Right ventricle myocardium inferior (tissue), 1 donor: ENCODE measurements at places on chromosomes 12 and 14.
A peak's percentile ranks its signal among the peaks of the same experiment; 100 is the strongest.

- DNase-seq = no peak
Measured at GRCh38 chr12:114265036-114265435, 140.9 kb downstream of the TBX5 start.

- DNase-seq = no peak
Measured at GRCh38 chr12:73726881-73727280, 810.8 kb upstream of the ATXN7L3B start.

DNA sequence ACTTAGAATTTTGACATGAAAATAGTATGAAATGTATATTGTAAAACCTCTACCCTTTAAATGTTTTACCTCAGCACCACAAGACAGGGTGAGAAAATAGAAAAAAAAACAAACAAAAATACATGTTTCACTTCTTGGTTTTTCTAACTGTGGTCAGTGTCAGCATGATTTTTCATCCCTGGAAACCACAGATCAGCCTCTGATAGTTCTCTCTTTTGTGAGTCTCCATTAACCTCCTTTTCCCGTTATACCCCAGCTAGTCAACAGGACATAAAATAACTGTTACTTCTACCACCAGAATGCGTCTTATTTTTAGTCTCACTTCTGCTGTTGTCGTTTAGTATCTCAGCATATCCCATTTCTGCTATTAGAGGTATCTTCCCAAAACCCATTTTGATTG, 48.3 kb upstream of the KCNMB4 start:
- DNase-seq = no peak

DNA sequence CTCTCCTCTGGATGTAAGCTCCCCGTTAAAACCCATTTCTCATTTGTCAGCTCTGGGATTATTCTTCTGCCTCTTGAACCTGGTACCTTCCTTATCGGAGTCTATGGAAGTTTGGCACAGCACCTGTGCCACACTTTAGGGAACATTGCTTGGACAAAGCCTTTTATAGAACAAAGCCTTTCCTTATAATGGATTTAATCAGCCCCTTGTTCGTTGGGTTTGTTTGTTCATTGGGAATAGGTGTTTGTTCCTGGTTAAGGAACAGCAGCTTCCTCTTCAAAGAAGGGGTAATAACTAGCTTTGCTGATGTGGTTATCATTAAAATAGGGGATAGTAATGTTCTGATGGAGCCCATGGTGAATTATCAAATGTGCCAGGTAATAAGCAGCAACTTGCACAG, 70.4 kb downstream of the NRXN3 start:
- DNase-seq = no peak

DNA sequence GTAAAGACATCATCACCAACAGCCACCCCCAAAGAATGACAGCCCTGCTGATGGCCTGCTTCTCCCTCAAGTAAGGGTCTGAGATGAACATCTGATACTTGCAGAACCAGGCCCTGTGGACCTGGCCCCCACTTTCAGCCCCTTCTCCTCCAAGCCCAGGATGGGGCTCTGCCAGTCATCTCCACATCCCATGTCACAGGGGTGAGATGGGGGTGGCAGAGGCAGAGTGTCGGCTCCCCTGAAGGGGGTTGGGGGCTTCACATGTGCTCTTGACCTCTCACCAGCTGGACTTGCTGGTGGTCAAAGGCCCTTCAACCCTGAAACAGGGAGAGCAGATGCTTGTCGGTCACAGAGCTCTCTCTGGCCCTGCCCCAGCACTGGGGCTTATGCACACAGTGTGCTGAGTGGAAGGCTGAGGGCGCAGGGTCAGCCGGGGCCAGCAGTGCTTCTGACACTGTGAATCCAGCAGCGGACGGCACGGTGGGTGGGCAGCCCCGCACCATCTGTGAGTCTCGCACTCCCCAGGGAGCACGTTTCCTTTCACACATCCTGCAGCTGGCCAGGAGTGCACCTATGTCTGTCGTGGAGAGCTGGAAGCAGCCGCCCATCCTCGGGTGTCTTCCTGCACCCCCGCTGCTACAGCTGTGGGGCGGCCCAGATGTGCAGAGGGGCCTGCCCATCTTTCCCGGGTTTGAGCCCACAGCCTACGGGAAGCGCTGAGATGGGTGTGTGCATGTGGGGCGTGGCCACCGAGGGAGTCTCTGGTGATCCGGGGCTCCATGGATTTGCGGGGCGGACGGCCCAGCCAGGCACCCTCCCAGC, 94.3 kb downstream of the ADGRD1 start:
- no peak for DNase-seq

- peak; percentile 78 for DNase-seq
Measured at GRCh38 chr12:113184098-113184899, 979 bp downstream of the DDX54 start.

DNA sequence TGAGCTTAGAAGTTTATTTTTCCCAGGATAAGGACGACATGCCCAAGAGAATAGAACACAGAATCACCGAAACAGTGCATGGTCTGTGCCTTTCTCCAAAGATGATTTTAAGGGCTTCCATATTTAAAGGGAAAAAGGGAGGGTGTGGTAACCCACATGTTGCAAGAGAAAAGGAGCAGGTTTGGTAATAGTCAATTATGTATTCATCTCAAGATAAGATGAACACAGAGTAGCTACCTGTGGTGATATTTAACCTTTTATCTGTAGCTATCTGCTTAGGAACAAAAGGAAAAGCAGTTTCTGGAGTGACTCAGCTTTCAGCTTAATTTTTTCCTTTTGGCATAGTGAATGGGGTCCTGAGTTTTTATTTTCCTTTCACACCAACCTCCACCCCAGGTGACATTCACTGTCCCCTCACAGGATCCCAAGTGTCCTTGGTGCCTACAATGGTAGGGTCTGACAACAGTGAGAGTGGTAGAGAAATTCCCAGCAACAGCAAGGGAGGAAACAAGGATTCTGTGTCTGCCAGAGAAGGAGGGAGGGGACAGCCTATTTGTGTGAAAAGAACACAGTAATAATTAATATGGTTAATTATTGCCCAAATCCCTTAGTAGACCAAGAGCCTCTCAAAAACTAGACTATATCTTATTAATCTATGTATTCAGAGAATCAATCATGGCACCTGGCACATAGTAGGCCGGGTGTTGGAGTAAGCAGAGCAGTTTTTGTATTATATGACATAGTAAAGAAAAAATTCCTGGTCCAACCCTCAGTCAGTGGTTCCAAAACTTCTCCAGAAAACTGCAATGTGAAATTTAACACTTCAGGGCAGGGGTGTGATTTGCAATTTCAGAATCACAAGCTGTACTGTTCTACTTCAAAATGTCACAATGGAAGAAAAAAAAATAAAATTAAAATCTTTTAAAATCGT, 154.5 kb downstream of the PHLDA1 start:
- no peak for DNase-seq

- peak; percentile 63 for DNase-seq
Measured at GRCh38 chr12:89919241-89919906, 210.7 kb upstream of the ATP2B1 start.

DNA sequence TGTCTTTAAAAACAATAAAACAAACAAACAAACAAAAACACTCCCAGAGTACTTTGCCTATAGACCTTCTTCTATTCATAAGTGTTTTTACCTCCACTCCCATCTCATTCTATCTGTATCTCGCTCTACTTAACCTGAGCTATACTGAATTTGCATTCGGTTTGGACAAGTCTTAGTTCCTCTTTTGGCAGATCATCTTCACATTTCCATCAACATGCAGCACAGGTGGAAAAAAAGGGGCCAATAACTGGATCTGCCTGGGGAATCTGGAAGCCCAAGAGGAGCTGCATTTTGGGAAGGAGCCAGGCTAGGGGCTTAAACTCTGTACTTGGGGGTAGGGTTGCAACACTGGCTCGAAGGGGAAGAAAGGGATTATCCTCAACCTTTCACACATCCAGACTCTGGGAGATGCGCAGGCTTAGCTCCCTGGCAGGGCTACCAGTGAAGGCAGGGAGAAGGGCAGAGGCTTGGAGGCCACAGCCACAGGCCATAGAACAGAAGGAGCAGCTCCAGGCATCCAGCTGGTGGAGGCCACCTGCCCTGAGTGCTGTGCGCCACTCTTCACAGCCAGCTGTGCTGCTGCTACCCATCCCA, 4.1 kb downstream of the NINJ2 start:
- no peak for DNase-seq

DNA sequence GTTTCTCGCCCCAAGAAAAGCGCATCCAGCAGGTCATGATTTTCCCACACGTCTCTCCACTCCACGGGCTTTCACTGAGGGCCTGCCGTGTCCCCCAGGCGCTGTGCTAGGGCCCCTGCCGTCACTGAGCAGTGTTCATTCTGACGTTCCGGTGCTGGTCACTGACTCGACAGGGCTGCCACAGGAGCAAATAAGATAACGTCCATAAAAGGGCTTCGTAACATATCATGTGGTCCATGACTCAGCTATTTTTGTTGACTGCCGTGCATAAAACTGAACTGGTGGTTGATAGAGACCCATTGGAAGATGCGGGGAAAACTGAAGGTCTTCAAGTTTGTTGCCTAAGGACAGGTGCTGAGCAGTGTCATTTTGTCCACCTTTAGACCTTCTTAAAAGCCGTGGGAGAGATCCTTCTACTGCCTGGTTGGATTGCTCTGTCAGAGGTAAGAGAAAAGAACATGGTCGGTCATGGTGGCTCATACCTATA, 46.3 kb downstream of the ADGRD1 start:
- peak; percentile 25 for DNase-seq

- peak; percentile 52 for DNase-seq
Measured at GRCh38 chr12:132423251-132423819, 66.6 kb upstream of the FBRSL1 start.

DNA sequence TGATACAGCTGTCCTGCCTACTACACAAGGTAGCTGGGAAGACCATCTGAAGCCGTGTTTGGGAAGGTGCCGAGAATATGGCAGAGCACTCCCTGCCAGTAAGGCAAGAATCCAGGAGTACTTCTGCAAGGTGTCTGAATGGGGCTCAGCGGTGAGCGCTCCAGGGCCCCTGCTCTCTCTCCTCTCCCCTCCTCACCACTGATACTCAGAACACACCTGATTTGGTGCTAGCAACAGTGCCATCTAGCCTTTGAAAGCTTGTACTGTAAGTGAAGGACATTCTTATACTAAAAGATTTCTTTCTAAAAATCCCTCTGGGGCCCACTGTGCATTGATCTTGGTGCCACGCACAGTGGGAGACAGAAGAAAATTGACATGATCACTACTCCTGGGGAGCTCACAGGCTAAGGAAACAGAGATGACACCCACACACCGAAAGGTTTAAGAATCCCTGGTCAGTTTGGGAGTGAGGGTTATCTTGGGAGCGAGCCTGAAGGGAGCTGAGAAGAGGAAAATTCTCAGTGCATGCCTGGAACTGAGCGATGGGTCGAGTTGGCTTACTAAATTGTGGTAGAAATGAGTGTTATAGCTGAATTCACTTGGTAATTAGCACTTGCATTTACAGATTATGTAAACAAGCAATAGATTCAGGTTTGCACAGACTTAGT, 216.9 kb downstream of the NTF3 start:
- DNase-seq = no peak

GRCh38 chr12:89470741-89471509, 53.7 kb downstream of the GALNT4 start:
- no peak for DNase-seq

- no peak for DNase-seq
Measured at GRCh38 chr12:47360771-47361388, 281.1 kb upstream of the AMIGO2 start.

GRCh38 chr14:74735125-74735524, 22.2 kb downstream of the FCF1 start:
- DNase-seq = no peak

DNA sequence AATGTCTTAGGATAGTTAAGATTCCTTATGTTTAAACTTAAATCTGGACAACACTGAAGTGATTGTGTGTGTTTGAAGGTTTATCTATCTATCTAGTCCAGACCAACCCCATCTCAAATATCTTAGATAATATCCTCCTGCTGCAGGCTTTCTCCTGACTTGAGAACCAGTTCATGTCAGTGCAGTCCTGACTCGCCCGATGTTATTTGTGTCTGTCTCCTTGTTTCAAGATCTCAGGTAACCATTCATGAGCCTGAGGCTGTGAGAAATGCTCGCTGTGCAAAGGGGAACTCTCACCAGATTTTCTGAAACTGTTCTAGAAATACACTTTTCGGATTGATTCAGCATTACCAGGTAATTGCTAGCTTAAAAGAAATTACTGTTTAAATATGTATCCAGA, 356.2 kb downstream of the SNAPC1 start:
- no peak for DNase-seq

DNA sequence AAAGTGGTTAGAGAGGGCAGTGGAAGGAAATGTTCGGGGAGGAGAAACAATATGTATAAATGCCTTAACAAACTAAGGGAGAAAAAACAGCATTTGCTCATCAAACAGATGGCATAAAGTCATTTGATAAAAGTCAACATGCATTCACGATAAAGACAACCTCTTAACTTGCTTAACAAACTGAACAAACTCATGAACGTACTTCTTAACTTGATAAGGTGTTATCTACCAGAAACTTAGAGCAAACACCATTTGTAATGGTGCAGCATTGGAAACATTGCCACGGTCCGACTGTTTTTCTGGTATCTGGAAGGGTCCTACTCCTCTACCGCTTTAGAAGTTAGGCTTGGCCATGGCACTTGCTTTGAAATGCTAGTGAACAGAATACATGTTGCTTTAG, 4.2 kb upstream of the RPS6KL1 start:
- no peak for DNase-seq

DNA sequence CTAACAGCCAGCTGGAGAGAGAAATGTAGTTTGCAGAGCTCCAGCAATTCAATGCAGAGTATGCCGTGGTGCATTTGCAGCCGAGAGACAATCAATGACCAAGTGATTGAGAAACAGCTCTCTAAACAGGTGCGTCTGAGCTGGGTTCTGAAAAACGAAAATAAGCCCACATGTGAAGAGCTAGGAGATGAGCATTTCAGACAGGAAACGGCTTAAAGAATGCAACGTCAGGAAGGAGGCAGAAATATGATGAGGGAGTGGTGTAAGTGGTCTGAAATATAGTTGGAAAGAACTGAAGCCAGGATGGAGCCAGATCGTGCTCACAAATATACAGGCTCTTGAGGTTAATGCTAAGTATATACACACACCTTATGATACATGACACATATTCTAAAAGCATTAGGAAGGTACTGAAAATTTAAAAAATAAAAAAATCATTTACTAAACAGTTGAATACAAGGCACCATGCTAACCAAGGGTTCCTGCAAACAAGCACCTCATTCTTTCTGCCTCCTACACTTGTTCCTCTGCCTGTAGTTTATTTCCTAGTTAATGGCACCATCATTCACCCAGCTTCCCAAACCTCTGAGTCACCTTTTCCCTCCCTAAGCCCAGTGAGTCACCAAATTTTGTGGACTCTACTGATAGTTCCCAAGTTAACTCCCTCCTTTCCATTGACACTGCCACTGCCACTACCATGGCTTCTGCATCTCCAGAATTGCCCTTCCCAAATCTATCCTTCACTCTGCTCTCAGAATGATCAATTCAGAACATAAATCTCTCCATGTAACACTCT, 2.3 kb upstream of the GARIN2 start:
- DNase-seq = no peak

- DNase-seq = no peak
Measured at GRCh38 chr14:103194256-103195045, 71.2 kb downstream of the TNFAIP2 start.

GRCh38 chr12:4308334-4308950, 12.6 kb upstream of the TIGAR start:
- DNase-seq = no peak
